ENCODE measurements at places on chromosomes 3 and 15.

GRCh38 chr3:71225951-71226564 lies 357.5 kb downstream of the FOXP1 start:
- no peak for DNase-seq

- no peak for DNase-seq
These were observed 50.6 kb downstream of the TBL1XR1 start for GRCh38 chr3:177146646-177147045.

DNA sequence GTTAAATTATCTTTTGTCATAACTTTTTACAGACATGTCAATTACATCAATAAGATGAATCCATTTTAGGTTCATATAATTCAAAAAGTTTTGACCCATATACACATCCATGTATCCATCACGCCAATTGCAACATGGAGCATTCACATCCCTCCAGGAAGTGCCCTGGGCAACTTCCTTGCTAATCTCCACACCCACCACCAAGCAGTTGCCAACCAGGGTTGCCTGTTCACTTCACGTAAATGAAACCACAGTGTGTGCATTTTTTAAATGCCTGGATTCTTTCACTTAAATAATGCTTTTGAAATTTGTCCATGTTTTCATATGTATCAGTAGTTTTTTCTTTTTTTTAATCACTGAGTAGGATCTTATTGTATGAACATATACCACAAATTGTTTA lies 40.7 kb upstream of the LYZL4 start:
- DNase-seq, result no peak

DNA sequence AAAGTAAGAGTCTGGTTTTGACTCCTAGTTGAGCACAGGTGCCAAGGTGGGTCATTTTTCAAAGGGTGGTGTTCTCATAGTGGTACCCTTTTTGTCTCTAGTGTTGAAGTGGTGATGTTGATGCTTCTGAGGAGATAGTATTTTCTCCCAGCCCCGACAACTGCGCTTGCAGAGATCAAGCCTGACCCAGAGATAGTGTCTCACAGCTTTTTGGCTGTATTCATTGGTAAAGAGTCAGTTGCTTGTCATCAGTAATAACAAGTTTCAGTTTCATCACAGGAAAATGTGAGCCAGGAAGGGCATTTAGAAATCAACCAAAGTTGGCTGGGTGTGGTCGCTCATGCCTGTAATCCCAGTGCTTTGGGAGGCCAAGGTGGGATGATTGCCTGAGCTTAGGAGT lies 139.3 kb downstream of the NFKBIZ start:
- DNase-seq, result no peak

GRCh38 chr15:77568973-77569728 lies 63.6 kb downstream of the LINGO1 start:
- DNase-seq, result peak; percentile 6

DNA sequence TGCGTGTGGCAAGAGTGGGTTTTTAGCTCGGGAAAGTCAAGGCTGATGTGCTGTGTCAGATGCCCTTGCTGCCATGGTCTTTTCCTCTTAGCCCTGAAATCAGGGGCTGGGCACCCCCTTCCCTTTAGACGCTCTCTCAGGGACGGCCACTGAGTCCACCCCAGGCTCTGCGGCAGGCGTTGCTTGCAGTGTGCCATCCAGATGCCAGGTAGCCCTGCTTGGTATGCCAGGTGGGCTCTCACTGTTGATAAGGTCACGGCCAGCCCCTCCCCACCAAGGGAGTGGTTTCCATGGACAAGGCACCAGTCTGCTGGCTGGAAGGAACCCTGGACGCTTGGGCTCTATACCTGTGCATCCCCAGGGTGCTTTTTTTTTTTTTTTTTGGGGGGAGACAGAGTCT lies 24.6 kb downstream of the FGD5 start:
- DNase-seq, result no peak

DNA sequence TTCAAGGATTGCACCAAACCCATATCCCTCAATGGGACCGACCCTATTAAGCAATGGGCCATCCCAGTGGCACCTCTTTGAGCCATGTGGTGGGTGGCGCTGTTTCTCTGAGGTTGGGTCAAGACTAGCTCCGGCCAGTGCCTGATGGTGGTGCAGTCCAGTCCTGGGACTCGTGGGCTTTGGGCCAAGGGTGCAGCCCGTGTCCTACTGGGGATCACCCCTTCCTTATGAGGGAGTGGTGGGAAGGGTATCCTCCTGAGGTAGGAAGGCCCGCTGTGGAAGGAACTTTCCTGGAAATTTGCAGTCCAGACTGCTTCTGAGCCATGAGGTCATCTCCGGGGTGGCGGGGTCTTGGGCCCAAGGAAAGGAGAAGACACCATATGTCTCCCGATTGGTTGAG lies 231.6 kb downstream of the SNRPN start:
- no peak for DNase-seq

GRCh38 chr3:99896482-99896881 lies 78.8 kb downstream of the CMSS1 start:
- DNase-seq, result peak; percentile 28

DNA sequence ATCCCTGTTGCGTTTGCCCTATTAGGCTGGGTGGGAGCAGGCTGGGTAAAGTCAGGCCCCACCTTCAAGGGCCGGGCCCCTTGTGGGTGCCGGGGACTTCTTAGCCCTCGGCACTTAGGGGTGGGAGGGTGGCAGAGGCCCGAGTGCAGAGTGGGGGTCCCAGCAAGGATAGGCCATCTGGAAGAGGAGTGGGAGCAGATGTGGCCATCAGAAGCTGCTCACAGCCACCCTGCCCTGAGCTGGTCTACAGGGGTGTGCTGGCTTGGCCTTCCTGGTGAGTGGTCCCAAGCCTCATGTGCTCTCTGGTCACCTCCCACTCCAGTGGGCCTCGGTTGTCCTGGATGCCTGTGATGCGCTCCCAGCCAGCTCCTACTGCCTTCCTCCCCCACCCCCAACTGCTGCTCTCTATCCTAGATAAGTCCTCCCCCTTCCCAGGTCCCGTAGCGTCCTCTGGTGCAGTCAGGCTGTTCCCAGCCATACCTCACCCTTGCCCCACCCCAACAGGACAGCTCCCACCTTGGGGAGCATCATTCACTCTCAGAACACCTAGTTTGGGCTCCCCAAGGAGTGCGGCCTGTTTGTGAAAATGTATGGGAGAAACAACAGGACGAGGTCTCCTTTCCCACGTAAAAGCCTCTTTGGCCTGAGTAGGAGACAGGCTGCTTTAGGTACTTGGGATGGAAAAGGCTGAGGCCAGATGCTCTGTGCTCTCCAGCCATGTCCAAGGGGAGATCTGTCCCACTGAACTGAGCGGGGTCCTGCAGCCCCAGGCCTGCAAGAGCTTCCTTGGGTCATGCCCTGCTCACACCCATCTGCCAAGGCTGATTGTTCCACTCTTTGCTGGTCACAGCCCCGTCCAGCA lies 24.9 kb upstream of the PLXNA1 start:
- no peak for DNase-seq

DNA sequence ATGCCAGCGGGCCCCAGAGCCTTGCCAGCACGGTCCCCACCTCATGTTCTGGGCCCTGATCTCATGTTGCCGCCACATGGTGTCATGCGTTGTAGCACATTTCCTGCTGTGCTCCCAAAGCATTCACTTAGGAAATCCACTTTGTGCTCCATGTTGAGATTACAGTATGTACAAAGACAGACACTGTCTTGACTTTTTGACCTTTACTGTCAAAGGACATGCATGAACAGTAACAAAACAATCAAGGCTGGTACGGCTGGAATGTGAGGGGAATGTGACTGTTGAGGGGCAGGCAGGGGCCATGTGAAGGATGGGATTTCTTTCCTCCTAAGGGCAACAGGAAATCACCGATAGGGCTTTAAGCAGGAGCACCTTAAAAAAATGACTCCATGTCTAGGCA lies 53.3 kb upstream of the RPL32 start:
- no peak for DNase-seq

GRCh38 chr3:8879347-8879944 lies 83.8 kb downstream of the RAD18 start:
- no peak for DNase-seq

DNA sequence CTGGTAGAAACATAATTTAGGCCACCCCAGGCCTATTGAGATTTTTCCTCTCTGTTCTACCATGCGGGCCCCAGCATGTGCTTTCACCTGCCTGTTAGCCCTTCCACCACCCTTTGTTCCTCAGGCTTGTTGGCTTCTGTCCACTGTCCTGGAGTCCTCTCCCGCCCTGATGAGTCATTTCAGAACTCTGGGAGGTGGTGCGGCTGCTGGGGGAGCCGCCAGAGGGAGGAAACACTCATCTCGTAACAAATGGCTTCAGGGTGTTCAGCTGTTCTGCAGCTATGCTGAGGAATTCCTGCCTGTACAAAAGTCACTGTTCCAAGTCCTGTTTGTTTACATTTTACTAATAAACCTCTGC lies 36.3 kb downstream of the LRTM1 start:
- DNase-seq, result peak; percentile 57

DNA sequence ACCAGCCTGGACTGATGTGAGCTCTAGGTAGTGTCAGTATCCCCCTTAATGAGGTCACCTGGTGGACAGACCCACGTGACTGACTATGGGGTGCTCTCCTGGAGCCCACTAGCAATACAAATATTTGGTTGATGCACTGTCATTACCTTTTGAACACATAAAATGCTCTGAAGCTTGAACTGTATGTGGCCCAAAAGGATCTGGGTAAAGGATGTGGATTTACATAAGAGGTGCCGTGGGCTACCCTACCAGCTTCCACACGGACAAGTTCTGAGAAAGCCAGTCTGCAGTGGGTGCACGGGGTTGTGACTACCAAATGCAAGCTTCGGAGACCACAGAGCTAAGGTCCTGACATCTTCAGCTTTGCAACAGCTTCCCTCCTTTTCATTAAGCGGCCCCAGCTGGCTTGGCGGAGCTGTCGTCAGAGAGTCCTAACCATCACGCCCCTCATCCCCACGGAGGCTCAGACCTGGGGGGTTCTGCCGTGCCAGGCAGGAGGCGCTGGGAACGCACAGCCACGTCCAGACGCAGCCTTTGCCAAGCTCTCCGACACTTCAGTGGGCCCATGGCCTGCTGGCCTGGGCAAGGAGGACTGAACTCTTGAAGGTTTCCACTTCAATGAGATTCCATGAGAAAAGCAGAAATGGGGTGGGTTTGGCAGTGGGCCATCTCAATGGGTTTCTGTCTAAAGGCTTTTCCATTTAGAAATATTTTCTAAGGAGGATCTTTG lies 228.3 kb downstream of the ADAMTS17 start:
- DNase-seq, result no peak

- no peak for DNase-seq
These were observed 142.1 kb upstream of the RAD18 start for GRCh38 chr3:9105421-9105820.

DNA sequence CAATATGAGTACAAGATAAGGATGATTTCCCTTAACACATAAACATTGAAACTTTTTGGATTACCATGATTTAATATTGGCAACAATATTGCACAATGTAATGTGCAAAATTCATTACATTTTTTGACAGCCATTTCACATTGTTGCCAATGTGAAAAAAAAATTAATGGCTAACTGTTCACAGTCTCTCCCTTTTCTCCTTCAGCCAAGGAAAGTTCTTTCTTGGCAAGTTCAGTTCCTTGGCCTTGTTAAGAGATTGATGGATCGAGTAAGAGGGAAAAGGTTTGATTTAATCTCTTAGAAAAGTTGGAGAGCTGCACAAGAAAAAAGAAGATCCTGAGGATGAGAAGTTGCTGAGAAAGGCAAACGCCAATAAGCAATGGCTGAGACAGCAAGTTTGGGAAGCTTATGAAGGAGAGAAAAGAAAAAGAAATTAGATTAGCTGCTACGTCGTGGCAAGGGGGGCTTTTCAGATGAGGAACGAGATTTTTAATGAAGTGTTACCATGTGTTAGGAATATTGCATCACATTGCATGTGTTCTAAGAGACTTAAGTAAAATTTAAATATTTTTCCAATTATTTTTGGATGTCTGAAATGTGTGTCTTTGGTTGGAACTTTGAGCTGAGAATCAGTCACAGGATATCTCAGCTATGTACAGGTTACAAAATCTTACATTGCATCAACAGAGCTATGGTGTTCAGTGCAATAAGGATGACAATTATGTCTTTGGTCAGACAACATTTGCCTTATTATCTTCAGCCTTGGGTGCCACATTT lies 61.4 kb upstream of the ZNF280D start:
- no peak for DNase-seq

GRCh38 chr15:89777073-89777751 lies 1.1 kb downstream of the MESP2 start:
- no peak for DNase-seq

- no peak for DNase-seq
These were observed 130.2 kb downstream of the CHSY1 start for GRCh38 chr15:101121511-101122090.

Data from DMS153 (cell line).